ENCODE measurements at places on chromosomes 12 and 14.

DNA sequence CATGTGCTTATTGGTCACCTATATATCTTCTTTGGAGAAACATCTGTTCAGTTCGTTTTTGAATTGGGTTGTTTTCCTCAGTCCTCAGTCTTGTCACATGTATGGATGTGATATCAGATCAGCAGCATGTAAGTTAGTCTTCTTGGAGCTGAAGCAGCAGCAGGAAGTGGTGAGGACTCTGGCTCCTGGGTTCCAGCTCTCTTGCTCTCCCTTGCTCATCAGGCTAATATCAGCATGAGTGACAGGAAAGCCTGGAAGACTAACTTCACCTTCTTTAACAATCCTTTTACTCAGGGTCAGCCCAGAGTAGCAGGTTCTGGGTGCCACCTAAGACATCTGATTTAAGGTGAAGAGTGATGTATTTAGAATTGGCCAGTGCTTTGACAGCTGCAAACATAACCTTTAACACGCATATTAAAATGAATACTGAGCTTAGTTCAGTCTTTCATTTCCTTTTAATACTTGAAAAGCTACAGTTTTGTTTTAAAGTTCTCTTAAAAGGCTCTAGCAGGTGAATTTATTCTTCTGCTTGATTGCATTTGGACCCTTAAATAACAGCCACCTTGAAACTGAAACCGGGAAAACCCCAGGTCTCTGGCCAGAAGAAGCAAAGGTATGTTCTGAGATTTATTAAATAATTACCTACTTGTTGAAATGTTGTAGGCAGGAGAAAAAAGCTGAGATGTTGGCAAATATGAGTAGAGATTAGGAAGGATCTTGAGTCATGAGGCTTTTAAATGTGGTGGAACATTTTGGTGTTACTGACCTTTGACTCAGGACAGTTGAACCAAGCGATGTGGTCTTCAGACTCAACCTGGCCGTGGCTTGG is 54.3 kb downstream of the DRAM1 start:
- DNase-seq: no peak

DNA sequence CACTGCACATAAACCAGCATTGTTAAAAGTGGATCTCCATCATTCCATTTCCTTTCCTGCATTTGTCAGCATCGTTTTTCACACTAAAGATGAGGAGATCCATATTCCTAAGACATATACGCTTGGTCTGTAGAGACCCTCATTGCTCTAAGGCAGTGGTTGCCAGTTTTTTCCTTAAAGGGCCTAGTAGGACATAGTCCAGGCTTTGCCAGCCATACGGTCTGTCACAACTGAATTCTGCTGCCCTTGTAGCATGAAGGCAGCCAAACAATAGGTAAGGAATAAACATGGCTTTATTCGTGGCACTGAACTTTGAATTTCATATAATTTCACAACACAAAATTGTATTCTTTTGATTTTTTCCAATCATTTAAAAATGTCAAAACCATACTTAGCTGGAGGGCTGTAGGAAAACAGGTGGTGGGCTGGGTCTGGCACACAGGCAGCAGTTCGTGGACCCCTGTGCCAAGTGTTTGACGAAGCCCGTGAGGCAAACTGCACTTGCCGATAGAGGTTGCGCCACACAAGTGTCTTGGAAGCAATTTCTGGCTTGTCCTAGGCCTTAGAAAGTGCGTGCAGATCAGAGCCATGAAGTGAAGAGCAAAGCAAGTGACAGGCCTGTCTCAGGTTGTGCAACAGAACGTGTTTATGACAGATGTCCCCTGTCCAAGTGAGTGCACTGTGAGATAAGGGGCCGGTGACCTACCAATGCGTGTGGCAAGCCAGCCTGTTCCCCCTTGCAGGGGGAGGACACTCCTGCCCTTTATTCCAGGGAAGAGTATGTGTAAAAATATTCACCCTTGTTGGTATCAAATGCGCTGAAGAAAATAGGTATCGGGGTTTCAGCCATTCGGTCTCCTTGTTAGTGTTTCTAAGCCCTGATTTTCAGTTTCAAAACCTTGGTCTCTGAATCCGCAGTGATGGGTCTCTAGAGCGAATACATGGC is 916 bp upstream of the CHPT1 start:
- no peak for DNase-seq

- DNase-seq: no peak
Measured at GRCh38 chr12:82425241-82425640, 66.9 kb downstream of the METTL25 start.

- DNase-seq: no peak
Measured at GRCh38 chr14:95463171-95463901, 53.1 kb downstream of the SYNE3 start.

GRCh38 chr14:64294672-64295413 is 672 bp upstream of the ESR2 start:
- peak; percentile 57 for DNase-seq

- no peak for DNase-seq
Measured at GRCh38 chr14:87449016-87449415, 544.0 kb downstream of the GALC start.

DNA sequence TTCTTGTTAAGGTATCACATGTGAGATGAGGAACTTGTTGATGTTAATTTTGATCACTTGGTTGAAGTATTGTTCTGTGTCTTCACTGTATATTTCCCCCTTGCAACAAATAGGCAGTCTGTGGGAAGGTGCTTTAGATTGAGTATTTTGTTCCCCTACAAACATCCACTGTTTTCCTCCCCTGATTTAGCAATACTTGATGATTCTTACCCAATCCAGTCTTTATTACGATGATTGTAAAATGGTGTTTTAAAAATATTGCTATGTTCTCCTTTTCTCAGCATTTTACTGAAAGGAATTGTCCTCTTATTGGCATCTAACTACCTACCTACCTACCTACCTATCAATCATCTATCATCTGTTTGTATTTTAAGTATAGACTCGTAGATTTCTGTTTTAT is 66.3 kb downstream of the ETNK1 start:
- no peak for DNase-seq

DNA sequence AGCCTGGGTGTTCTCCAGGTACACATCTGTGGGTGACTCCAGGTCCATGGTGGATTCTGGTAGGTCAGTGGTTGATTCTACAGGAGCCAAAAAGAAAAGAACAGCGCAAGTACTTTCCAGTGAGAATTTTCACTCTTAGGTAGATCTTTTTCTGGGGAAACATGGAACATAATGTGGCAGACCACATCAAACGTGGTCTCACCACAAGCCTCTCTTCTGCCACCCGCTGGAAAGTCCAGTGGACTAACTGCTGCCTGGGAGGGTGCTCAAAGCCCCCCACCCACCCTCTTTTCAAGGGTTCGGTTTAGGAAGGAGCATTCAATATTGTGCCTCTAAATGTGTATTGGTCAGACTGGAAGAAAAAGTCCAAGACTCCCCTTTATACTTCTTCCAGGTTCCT is 36.1 kb upstream of the PRB2 start:
- no peak for DNase-seq

GRCh38 chr12:127343940-127344339 is 923.0 kb upstream of the TMEM132C start:
- no peak for DNase-seq

GRCh38 chr14:82182646-82183045 is 649.0 kb upstream of the SEL1L start:
- DNase-seq: no peak

GRCh38 chr12:95701275-95701674 is 89.3 kb downstream of the NTN4 start:
- DNase-seq: no peak

- DNase-seq: no peak
Measured at GRCh38 chr12:130164936-130165335, 2.7 kb downstream of the FZD10 start.

All from NCI-H187 (cell line).